ENCODE measurements at places on chromosomes 12 and 14.

DNA sequence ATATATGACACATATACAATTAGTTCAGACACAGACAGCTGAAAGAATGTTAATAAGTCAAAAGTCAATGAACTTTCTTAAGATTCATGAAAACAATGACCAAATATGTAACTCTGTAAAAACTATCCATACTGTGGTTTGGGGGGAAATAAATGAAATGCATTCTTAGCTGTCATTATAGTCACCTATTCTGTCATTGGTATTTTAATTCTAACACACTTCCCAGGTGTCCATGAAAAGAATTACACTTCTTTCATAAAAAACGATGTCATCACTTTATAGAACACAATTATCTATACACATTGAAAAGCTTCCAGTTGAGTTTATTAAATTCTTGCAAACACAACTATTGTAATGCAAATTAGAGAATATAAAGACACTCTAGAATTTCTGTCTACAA lies 35.8 kb downstream of the PPFIA2 start:
- no peak for DNase-seq

DNA sequence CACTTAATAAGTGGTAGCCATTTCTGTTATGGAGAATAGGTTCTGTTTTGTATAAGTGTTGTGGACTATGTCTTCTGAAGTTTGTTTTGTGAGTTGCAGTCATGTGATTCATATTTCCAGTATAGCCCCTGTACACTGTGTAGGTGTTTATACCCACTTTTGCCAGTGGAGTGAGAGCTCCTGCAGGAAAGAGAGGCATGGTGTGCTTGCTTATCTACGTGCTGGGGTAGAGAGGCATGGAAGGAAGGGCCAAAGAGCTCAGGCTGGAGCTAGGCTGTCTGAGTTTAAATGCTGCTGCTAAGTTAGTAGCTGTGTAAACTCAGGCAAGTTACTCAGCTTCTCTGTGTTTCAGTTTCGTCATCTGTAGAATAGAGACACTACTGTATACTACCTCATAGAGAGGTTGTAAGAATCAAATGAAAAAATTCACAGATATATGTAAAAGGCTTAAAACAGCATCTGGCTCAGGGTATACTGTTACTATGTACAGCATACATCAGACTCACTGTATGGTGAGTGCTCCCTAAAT lies 88.2 kb upstream of the SLC38A2 start:
- DNase-seq = no peak

- no peak for DNase-seq
Observed at GRCh38 chr14:91806716-91807115, 60.6 kb downstream of the TC2N start.

- no peak for DNase-seq
Observed at GRCh38 chr12:50331745-50332144, 48.4 kb upstream of the LIMA1 start.

GRCh38 chr14:64746298-64747250 lies 42.4 kb downstream of the PLEKHG3 start:
- DNase-seq = no peak

- no peak for DNase-seq
Observed at GRCh38 chr14:103892247-103892646, 36.0 kb upstream of the TDRD9 start.

DNA sequence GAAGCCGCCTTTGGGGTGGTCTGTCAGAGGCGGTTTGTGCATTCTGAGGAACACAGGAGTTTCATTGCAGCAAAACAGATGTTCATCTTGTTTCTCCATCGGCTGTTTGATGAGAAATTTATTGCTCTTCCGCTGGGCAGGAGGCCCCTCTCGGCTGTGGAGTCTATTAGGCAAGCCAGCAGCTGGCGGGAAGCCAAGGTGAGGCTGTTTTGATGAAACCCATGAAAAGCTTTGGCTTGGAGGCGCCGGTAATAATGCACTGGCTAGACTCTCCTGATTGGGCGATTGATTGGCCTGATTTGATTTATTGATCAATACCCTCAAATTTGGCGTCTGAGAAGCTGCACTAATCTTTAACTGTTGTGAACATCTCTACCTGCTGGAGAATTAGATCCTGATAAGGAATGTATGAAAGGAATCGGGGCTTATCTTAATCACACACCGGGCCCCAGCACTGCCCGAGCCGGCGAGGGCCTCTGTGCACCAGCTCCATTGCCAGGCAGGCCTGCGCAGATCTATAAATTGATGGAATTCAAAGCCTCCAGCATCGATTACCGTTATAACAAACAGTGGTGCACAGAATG lies 187.7 kb downstream of the PHETA1 start:
- DNase-seq = no peak

DNA sequence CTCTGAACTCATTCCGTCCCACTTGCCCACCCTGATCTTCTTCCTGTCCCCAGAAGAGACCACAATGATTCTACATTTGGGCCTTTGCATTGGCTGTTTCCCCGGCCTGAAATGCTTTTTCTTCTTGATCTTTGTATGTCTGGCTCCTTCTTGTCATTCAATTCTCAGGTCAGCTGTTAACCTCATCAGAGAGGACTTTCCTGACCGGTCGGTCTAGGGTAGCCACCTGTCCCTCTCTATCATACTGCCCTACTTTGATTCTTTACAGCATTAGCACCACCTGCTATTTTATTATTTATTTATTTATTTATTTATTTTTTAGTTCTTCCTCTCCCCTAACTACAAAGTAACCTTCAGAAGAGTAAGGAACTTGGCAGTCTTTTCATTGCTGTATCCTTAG lies 84.3 kb downstream of the DYRK2 start:
- DNase-seq = no peak

Data from stimulated activated CD4-positive, alpha-beta T cell treated with anti-CD3 and anti-CD28 coated beads, TNF-alpha, amount 100 ng/mL, for 4 hours (primary cell).